ENCODE measurements at places on chromosomes 2 and 18.

DNA sequence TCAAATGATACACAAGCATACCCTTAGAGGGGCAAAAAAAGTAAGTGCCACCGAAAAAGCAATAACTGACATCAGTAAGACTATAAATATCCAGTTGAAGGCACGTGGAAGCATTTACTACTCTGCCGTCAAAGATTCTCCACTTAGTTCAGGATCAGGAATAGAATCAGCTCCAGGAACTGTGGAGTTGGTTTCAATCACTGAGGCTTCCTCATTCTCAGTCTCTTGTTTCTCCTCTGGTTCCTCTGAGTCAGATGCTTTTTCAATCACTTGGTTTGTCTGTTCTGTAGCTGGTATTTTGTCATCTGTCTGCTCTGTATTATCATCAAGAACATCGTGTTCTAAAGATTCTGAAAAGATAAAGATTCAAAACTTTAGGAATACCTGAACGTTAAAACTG is 72.2 kb downstream of the LNPK start:
- no peak for DNase-seq
- no peaks in the 10 kb centered on the region for H3K36me3 ChIP-seq
- 0 out of 2 replicates have a peak, but pooled peaks cover 2% of the 10 kb centered on the region for H3K4me1 ChIP-seq
- H3K27me3 ChIP-seq: no peaks in the 10 kb centered on the region
- H3K4me3 ChIP-seq: no peak overlapping the region

DNA sequence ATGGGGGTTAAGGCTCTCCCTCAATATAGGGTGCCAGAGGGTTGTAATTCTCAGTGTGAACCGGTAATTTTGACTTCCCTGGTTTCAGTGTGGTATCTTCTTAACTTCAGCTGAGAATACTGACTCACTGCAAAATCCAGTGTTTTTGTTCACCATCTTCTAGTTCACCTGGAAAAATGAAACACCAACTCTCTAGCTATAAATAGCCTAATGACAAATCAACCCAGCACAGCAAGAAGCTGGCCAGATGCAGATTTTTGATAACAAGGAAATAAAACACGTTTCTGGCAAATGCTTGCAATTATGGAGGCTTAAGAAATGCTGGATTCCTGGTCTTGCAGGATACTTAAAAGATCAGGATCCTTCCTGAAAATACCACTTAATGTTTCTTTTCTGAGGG is 192.3 kb downstream of the CLIP4 start:
- DNase-seq: no peak
- H3K27me3 ChIP-seq: no peaks in the 10 kb centered on the region
- no peak overlapping the region for H3K27ac ChIP-seq
- H3K4me1 ChIP-seq: peaks cover 7% of the 10 kb centered on the region

DNA sequence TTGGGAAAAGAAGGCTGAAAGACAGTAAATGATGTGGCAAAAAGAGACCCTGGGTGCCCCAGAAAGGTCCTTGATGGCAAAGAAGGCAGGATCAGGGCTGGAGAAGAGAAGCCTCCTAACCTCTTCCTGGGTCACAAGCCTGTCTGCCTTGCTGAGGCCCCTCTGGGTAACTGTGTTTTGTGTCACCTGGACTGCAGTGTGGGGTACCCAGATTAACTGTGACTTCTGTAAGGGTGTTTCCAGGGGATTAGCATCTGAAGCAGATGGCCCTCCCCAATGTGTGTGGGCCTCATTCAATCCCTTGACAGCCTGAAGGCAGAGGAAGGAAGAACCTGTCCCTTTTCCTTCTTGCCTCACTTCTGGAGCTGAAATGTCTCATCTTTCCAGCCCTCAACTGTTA is 35.6 kb upstream of the APCDD1 start:
- no peak overlapping the region for H3K27ac ChIP-seq
- no peak for DNase-seq
- H3K36me3 ChIP-seq: no peaks in the 10 kb centered on the region
- no peak overlapping the region for H3K4me3 ChIP-seq

- no peaks in the 10 kb centered on the region for H3K36me3 ChIP-seq
- H3K4me3 ChIP-seq: no peak overlapping the region
- no peak for DNase-seq
- H3K27me3 ChIP-seq: no peaks in the 10 kb centered on the region
Observed at GRCh38 chr2:122471753-122472152, 716.3 kb downstream of the TSN start.

- H3K36me3 ChIP-seq: no peaks in the 10 kb centered on the region
- no peak for DNase-seq
- H3K4me3 ChIP-seq: no peak overlapping the region
- H3K27me3 ChIP-seq: no peaks in the 10 kb centered on the region
- no peak overlapping the region for H3K27ac ChIP-seq
Observed at GRCh38 chr18:60502591-60502990, 130.0 kb upstream of the MC4R start.
